ENCODE measurements at places on chromosomes 7 and 10.

DNA sequence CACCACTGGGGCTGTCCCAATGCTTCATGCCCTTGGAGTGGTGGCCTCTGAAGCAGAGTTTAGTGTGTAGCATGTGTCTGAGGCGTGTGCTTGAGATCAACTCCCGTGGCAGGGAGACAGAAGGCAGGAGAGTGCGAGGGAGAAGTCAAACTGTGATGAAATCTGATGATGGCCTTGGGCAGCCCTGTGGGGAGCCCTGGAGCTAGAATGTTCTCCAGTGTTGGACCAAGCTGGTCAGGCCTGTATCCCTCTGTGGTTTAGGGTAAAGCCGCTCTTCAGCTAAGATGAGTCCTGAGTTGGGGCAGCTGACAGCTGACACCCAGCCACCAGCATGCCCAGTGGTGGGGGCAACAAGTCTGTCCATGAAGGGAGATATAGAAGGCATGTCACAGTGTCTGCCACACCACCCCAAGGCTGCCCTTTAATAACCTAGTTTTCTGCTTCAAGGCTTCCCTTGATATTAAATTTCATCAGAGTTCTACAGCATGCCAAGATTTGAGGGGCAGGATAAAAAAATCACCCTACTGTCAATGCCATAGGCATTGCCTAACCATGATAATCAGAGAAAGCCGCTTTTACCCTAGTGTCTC, 170.5 kb upstream of the SVIL start:
- no peak for DNase-seq

DNA sequence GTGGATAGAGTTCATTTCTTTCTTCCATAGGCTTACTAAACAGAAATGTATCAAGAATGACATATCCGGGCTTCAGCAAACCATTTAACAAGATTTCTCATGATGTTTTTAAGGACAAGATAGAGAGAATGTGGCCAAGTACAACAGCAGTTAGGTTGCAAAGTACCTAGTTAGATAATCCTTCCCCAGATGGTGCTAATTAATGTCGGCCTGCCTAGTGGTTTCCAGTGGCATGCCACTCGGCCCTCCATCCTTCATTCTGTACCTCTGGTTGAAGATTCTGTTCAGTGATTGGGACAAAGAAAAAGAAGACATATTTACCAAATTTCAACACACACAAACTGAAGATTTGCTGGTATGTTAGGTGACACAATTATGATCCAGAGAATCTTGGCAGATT, 212.1 kb downstream of the MACC1 start:
- no peak for DNase-seq

GRCh38 chr10:77622889-77623291, 14.7 kb downstream of the KCNMA1 start:
- DNase-seq = no peak

GRCh38 chr10:112191791-112192190, 8.2 kb upstream of the GPAM start:
- no peak for DNase-seq

DNA sequence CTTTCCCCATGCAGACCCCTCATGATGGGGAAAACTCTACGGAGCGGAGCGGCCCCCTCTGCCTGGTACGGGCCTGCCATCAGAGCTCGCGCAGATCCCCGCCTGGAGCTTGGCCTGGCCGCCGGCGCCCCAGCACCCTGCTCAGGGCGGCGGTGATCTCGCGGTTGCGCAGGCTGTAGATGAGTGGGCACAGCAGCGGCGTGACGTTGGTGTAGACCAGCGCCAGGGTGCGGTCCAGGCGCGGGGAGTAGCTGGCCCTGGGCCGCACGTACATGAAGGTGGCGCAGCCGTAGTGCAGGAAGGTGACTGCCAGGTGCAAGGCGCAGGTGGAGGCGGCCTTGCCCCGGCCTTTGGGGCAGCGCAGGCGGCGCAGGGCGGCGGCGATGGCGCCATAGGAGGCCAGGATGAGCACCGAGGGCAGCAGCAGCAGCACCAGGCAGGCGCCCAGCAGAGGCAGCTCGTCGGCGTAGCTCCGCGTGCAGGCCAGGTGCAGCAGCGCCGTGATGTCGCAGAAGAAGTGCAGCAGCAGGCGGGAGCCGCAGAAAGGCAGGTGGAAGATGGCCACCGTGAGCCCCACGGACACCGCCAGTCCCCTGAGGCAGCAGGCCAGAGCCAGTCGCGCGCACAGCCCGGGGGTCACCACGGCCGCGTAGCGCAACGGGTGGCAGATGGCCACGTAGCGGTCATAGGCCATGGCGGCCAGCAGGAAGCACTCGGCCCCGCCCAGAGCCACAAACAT, 33.4 kb downstream of the TAS2R41 start:
- DNase-seq = no peak

DNA sequence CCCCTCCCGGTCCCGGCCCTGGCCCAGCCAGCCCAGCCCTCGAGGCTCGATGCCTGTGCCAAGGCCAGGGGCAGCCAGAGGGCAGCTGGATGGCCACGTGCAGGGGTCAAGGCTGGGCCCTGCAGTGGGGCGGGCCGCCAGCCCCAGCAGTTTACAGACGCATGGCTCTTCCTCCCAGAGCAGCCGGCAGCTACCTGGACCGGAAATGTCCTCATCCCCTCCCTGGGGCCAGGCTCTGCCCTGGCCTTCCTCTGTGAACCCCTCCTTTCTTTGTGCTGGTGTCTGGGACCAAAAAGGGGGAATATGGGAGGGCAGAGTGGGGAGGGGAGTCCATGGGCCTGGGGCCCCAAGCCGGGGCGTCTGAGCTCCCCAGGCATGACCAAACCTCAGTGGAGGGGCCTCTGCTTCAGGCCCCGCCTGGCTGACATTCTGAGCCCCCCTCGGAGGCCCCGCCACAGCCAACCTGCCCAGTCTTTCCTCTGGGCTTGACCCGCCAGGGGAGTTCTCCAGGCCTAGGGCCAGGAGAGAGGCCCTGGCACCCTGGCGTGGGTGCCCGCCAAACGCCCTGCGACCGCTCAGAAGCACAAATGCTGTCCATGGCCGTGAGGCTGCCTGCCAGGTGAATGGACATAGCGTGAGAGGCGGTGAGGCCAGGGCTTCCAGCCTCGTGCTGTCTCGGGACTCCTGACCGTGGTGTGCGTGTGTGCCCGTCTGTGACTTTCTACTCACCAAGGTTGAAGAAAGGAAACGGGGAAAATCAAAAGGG, 24.7 kb upstream of the AMZ1 start:
- DNase-seq = no peak

GRCh38 chr10:119029613-119030420, at the start of gene NANOS1:
Gene NANOS1 (plus strand): TSS chr10:119029714. CDS start chr10:119029802, 88 bp downstream.
- no peak for DNase-seq

DNA sequence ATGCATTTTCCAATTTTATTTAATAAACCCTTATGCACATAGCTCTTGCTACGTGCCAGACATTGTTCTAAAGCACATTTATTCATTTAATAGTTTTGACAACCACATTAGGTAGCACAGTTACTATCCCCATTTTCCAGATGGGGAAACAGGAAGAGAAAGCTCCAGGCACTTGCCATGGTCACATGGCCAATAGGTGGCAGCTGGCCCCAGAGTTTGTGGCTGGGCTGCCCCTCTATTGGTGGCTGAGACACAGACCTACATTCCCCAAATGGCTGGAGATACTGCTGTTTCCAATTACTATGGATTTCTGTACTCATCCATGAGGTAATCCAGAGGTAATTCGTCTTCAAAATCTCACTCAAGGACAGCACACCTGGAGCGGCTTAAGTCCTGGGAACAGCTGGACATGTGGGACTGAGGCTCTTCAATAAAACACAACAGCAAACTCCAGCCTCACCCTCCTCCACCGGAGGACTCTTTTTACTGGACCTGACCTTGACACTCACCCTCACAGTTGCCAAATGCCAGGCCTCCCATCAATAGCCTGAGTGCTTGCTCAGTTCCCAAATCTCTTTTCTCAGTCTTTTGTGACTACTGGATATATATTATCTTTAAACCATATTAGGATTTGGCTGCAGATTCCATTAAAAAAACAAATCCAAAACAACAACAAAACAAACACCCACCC, 106.1 kb downstream of the CLEC2L start:
- no peak for DNase-seq

DNA sequence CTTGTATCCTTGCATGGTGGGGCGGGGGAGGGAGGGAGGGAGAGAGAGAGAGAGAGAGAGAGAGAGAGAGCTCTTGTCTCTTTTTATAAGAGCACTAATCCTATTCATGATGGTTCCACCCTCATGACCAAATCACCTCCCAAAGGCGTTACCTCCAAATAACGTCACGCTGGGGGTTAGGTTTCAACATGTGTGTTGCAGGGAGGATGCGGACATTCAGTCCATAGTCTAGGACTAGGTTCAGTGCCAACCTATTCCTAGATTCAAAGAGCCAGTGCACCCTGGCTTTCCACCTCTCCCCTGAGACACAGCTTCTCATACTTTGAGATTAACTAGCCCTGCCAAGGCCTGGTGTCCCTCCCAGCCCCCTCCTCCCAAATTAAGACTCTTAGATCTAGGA, 123.0 kb downstream of the GRK5 start:
- no peak for DNase-seq

GRCh38 chr10:125011926-125012705, 70.2 kb downstream of the ZRANB1 start:
- DNase-seq = no peak

GRCh38 chr7:98357751-98358161, 43.1 kb downstream of the BAIAP2L1 start:
- DNase-seq = no peak

GRCh38 chr10:132176623-132177500, 9.9 kb upstream of the DPYSL4 start:
- no peak for DNase-seq

DNA sequence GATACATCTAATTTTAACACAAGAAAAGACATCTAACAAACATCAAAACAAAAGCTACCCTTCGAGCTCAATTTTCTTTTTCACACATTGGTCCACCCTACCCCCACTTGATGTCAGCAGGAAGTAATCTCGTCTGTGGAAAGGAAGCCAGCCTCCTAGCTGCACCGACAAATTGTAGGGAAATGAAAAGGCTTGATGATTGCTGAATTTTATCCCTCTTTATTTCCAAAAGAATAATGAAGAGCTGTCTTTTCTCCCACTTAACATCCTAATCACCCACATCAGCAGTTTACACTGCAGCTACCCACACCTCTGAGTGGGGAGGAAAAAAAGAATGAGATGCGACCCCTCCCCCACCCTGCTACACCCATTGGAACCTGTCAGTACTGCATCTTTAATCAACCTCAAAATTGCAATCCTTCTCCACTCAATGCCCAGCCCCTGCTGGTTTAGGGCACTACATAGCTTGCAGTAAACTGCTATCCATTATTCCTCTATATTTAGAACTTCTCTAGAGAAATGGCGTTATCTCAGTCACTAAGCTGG, 10.6 kb upstream of the CPVL start:
- no peak for DNase-seq

DNA sequence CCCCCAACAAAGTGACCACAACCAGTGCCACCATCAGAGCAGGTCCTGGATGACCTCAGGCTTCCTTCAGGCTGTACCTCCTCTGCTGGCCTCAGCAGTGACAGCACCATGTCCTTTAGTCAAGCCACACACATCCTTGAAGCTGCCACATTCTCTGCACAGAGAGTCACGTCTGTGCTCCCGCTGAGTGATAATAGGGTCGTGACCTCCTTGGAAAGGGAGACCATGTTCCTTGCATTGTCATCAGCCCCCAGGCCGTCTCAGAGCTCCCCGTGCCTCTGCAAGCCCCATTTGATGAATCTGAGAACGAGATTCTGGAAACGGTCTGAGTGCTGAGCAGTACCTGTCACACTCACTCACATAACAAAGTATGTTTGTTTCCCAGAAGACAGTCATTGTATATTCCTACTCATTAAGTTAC, 106.5 kb upstream of the PRR15 start:
- DNase-seq = no peak

DNA sequence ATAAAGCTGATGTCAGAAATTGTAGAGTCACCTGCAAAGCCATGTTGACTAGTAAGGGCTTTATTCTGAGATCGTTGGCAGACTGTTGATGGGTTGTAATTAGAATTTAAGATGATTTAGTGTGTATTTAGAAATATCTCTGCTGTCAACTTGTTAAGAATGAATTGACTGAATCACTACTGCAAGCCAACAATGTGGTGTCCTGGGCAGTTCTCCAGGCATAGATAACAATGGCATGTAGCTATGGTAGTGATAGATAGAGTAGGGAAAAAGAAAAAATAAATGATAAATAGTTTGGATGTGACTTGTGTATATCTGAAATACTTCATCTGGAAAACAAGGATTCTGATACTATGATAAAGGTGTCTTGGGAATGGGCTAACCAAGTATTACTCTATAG, 640.2 kb downstream of the ARL4A start:
- no peak for DNase-seq

- no peak for DNase-seq
Measured at GRCh38 chr7:1043552-1044188, 676 bp upstream of the GPR146 start.

DNA sequence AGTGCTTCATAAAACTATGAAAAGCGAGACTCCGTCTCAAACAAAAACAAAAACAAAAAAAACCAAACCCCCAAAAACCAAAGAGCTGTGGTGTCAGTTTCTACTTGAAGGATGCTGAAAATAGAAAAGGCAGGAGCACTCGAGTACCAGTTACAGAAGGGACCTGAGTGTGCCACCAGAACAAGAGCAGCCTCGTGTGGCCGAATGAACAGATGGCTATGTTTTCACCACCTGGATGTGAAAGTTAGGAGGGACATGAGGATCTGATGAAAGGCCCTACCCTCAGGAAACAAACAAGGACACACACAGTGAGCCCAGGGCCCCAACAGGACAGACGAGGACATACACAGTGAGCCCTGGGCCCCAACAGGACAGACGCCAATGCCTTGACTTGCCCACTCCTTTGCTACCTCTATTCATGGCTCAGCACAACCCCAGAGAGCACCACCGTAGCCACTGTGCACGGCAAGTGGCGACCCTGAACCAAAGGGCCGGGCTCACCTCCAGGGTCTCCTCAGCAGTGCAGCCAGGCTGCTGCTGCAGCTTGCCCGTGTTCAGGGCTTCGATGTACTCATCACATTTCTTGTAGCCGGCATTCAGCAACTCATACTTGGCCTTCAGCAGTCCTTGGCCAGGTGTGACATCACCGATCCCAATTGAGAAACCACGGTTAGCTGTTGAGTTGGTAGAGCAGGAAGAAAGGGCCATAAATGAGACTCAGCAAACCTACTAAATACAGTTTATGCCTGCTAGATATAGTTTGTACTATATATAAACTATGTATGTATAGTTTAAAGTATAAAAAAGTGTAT, 24.9 kb downstream of the POLR3A start:
- DNase-seq = no peak

DNA sequence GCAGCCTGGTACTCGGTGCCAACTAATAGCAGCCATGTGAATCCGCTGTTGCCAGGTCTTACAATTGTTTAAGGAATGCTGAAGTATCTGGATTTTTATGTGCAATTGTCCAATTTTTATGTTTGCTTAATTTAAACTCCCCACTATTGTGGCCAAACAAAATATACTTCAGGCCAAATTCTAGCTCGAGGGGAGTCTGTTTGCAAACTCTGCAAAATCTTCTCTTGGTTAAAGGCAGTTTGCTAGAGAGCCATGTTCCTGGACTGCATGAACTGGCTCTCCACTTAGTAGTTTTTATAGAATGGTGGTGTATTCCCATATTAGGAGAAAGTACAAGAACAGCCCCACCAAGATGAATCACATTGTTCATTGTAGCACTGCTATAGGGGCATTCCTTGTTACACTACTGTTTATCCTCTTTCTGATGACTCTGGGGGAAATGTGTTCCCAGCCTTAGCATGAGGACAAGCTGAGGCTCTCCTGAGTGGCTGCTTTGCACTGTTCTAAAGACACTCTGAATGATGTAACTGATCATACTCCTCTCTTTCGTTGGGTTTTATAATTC, 178.0 kb upstream of the GLI3 start:
- DNase-seq = no peak

GRCh38 chr7:41965951-41966505, 263.1 kb upstream of the INHBA start:
- no peak for DNase-seq

- DNase-seq = no peak
Measured at GRCh38 chr10:129796710-129797420, 167.2 kb downstream of the EBF3 start.

Data from stimulated activated CD8-positive, alpha-beta memory T cell treated with anti-CD3 and anti-CD28 coated beads, Interleukin-4, amount 100 ng/mL, for 4 hours (primary cell).